ENCODE measurements at places on chromosomes 5 and 9.

DNA sequence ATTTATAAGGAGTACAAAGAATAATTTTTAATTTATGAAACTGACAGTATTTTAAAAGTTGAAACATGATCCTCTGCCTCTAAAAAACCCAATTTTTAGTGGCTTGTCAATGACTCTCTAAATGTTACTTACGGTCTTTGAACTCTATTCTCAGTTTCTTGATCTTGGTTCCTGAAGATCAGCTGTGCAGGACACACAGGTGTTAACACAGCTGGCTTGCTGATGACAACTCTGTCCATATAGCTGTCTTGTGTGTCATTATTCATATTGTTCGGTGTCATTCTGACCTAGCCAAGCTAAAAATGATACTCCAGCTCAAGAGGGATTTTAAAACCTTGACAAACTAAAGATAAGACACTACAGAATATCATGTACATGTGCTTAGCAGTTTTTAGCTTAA lies 314.5 kb downstream of the CCDC171 start:
- no peak for DNase-seq

- DNase-seq = no peak
These were observed 219.3 kb downstream of the CAAP1 start for GRCh38 chr9:26673261-26673660.

DNA sequence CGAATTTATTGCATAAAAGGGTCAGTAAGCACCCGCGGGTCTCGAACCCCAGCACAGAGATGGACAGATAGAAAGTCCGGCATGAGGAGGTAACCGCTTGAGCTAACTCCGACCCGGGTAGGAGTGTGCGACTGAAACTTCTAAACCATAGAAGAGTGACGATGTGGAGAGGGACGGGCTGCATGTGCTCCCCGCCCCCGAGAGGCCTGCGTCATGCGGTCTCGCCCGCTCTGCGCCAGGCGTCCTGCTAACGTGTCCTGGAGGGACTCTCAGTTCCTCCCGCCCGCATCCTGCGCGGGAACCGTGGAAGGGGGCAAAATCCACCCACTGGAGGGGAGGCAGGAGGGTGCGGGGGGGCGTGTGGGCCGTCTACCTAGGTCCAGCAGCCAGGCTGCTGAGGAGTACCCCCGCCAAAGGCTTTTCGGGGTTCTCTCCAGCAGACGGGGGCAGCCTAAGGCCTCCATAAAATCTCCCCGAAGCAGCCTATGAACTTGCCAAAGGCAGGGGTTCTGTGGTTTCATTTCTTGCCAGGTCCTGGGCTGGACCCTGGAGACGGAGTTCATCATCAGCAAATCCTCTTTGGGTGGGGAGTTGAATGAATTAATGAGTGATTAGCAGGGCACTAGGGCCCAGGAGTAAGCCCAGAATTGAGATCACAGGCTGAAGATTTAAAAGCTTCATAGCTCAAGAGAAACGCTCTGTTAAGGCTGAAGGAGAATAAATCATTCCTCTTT lies 51.9 kb downstream of the TGFBI start:
- DNase-seq = peak; percentile 46

GRCh38 chr5:126920291-126920690 lies 110.1 kb downstream of the MARCHF3 start:
- DNase-seq = no peak

DNA sequence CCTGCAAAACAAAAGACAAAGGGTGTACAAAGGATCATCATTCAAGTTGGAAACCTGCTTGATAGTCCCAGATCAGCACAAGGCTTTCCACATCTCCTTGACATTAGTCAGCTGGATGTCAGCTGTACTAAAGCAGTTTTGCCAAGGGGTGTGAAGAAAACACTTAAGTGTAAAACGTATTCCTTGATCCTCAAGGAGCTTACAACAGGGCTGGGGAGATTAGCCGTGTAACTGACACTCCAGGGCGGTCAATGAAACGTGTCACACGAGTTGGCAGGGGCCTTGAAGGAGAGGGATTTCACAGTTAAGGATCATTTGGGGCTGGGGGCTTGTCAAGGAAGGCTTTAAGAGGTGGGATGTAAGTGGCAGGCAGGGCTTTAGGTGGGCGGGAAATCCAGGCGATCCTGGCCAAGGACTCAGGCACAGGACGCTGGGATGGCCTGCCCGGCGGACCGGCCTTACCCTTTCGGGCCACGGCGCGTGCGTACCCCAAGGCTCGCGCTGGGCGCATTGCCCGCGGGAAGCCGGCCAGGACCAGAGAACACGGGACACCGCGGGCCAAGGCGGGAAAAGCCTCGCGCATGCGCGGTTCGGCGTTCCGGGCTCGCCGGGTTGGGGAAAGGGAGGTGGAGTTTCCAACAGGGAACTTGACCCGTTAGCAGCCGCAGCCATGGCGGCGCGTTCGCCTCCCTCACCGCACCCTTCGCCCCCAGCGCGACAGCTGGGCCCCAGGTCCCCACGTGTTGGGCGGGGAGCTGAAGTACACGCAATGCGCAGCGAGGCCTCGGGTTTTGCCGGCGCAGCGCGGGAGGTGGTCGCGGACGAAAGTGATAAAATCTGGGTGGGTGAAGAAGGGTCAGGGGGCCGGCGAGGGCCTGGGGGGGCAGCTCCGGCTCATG lies at the start of gene CNTLN:
TSS of gene CNTLN (plus strand) at position 645 of the 899 bp plus-strand sequence. CDS start at position 671, 26 bp downstream.
- peak; percentile 79 for DNase-seq

DNA sequence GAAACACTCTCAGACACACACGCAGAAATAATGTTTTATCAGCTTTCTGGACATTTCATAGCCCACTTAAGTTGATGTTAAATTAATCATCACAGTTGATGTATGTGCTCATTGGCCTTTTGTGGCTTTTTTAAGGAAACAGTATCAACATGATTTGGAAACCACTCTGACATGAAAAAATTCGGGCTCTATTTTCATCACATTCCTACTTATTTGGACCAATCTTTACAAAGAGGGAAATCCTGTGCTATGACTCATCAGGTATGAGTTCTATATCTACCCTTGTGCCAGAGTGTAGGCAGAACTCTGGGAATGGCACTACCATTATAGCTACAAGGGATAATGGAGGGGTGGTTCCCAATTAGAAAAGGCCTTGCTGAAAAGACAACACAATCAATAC lies 388.4 kb upstream of the PTGER4 start:
- DNase-seq = no peak

DNA sequence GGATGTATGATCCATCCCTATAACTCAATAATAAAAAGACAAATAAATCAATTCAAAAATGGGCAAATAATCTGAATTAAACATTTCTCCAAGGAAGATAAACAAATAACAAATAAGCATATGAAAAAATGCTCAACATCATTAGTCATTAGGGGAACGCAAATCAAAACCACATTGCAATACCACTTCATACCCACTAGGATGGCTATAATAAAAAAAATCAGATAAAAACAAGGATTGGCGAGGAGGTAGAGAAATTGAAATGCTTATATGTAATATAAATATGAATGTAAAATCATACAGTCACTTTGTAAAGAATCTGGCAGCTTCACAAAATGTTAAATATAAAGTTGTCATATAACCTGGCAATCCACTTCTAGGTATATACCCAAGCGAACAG lies 52.3 kb upstream of the TBCA start:
- DNase-seq = no peak

GRCh38 chr5:169706758-169707450 lies 69.8 kb downstream of the DOCK2 start:
- DNase-seq = no peak

GRCh38 chr5:131983244-131983771 lies 28.1 kb downstream of the ACSL6 start:
- DNase-seq = no peak

- no peak for DNase-seq
These were observed 866 bp downstream of the SLC22A5 start for GRCh38 chr5:132370181-132370970.

DNA sequence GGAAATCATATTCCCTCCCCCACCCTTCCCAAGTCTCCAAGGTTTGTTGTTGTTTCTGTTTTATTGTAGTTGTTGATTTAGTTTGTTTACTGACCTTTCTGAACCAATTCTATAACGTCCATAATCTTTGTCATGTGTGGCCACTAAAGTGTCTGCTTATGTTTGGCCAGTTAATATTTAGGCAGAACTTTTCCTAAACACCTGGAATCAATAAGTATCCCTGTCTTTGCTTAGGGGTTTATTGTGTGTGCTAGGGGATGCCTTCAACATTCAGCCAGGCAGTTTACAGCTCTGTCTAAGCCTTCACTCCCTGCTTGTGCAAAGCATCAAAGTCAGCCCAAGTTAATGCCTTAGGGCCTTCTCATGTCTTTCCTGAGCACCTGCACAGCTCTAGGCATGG lies 16.9 kb upstream of the LECT2 start:
- DNase-seq = no peak

- DNase-seq = no peak
These were observed 917.6 kb upstream of the DMAC1 start for GRCh38 chr9:8717146-8717545.

DNA sequence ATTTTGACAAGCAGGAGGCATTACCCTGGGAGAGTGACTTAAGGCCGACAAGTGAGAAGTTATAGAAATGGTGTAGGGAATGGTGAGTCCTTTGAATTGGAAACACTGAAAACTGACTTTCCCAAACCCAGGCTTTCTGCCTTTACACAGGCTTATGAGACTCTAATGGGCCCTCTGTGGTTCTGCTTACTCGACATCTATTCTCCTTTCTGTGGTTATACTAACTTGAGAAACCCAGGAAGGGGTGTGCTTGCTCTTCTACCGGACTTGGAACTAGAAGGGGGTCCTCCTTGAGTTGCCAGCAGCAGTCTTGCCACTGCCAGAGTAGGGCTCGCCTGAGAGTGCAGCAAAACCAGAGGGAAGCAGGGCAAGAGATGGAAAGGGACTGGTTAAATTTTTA lies 63.3 kb downstream of the FYB1 start:
- DNase-seq = no peak

GRCh38 chr5:32283539-32284377 lies 29.0 kb downstream of the MTMR12 start:
- DNase-seq = no peak

DNA sequence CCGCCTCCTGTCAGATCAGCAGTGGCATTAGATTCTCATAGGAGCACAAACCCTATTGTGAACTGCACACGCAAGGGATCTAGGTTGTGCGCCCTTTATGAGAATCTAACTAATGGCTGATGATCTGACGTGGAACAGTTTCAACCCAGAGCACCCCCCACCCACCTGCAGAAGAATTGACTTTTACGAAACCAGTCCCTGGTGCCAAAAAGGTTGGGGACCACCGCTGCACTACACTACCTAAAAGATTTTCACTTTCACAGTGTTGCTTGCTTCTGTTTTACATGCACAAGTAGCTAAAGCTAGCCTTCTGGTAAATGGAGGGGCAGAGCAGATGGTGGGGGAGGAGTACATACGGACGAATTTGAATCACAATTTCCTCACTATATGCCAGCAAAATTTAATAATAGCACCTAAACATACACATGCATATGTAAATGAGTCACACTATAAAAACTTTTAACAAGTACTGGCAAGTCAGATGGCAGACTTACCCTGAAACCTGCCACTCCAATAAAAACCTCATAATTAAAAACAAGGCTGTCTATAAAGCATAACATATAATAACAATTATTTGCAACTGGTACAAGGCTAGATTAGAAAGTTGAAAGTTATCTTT lies 24.0 kb upstream of the CDKN2B start:
- DNase-seq = no peak

DNA sequence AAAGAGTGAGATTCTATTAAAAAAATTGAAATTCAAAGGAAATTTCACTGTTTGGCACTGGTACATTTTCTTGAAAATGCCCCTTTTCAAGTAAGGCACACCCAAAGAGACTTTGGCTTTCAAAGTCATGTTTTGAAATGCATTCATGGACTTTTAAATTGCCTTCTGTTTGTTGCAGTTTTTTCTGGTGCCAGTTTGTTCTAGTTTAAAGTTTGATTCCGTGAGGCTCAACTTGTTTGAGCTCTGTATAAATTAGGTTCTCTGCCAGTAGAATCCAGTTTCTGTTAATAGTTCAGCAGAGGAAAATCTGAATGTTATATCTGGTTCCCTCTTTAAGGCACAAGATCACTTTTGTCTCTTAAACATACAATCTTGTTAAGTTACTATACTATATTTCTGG lies 16.4 kb downstream of the ATP6V0E1 start:
- no peak for DNase-seq

GRCh38 chr9:4618700-4619099 lies 43.4 kb upstream of the PLPP6 start:
- no peak for DNase-seq

- no peak for DNase-seq
These were observed 454.4 kb upstream of the ACTBL2 start for GRCh38 chr5:57937025-57937424.

- no peak for DNase-seq
These were observed 66.0 kb downstream of the FER start for GRCh38 chr5:108813673-108814072.

- DNase-seq = no peak
These were observed 53.2 kb upstream of the HMHB1 start for GRCh38 chr5:143758750-143759149.

- no peak for DNase-seq
These were observed 80.6 kb downstream of the SH3PXD2B start for GRCh38 chr5:172373680-172374079.

- no peak for DNase-seq
These were observed 20.7 kb downstream of the SLIT3 start for GRCh38 chr5:169280286-169280685.

- no peak for DNase-seq
These were observed 630 bp downstream of the POLE3 start for GRCh38 chr9:113409883-113410206.

DNA sequence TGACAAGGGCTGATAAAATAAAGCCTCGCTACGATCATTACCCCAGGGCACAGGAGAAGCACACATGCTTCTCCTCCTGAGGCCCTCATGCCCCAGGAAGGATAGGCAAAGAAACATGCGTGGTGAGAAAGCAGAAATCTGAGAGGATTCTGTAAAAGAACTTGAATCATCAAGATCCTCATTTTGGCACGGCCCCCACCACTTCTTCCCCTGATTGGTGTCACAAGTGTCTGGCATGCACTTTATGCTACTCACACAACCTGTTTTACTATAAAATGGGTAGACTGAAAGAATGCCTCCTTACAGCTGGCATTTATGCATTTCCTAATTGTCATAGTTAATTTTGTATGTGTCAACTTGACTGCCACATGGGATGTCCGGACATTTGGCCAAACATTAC lies 32.1 kb downstream of the PCA3 start:
- DNase-seq = no peak

GRCh38 chr5:65066387-65067146 lies 297.8 kb downstream of the CWC27 start:
- DNase-seq = no peak

- DNase-seq = no peak
These were observed 19.8 kb downstream of the CORO2A start for GRCh38 chr9:98172604-98173003.

DNA sequence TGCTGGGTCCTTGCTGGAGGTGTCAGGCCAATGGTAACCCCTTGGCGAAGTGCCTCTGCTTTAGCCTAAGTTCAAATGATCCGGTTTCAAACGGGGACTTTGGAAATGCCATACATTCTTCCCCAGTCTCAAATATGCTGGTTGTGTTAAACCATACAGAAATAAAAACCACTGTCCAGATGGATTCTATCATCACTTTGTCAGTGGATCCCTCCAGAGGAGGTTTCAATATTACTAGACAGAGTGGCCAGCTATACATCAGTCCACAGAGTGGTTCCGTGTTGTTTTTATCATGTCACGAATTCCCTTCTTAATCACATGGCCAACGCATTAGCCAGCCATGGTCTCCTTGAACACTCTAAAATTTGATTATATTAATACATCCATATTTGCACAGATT lies 7.3 kb upstream of the RANBP17 start:
- DNase-seq = no peak
